ENCODE measurements at places on chromosomes 6 and 20. TPM values are rescaled to one million over a fixed set of nuclear protein-coding genes. Genes with fewer than 3 reads are reported as not detected.

PRR18 gene
- 0.20 TPM for polyA plus RNA-seq

KATNA1 gene
- polyA plus RNA-seq, result 30.3 TPM

SLC52A3 gene
- 6.4 TPM for polyA plus RNA-seq

DCDC2 gene
- polyA plus RNA-seq, result 1.6 TPM

RGS19 gene
- 5.5 TPM for polyA plus RNA-seq

XKR7 gene
- polyA plus RNA-seq, result 0.36 TPM

CUTA gene
- polyA plus RNA-seq, result 150 TPM

CPXM1 gene
- 258 TPM for polyA plus RNA-seq
